ENCODE measurements at places on chromosomes 1 and 21. TPM values are rescaled to one million over a fixed set of nuclear protein-coding genes. Genes with fewer than 3 reads are reported as not detected.
A peak's percentile ranks its signal among the peaks of the same experiment; 100 is the strongest.

DNA sequence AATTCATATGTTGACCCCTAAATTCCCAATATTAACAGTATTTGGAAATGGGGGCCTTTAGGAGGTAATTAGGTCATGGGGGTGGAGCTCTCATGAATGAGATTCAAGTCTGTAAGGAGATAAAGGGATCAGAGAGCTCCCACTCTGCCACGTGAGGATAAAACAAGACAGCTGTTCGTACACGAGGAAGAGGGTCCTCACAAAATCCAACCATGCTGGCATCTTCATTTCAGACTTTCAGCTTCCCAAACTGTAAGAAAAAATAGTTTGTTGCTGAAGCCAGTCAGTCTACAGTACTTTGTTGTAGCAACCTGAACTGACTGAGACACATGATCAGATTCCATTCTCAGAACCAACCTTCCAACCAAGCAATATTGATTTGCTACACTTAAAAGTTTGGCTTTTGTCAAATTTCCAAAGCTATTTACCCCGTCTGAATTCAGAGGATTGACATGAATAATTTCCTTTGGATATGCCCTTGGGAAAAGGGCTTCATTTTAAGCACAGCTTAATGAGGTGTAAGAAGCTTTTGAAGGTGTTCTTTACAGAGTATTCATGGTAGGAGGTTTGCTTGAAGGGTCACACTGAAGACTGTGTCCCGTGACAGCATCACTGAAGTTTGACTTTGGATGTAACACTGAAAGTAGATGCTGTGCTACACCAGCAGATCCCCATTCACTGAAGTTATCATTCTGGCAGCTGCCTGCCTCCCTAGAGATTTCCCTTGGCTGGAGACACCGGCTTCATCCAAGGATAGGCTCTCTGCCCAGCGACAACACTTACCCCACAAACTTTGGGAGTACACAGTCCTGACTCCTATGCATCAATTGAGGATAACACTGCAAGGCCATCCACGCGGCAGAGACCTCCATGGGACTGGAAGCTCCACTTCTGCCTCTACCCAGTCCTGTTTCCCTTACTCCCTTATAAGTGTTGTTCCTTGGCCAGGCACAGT lies 4.9 kb upstream of the OMA1 start:
- no peaks in the 10 kb centered on the region for H3K27me3 ChIP-seq
- H3K27ac ChIP-seq, result no peak overlapping the region
- no peak for DNase-seq

The SEMA6C gene
- 31.8 TPM for total RNA-seq

- H3K27me3 ChIP-seq, result no peaks in the 10 kb centered on the region
- no peak for DNase-seq
- peaks cover 2% of the 10 kb centered on the region for H3K4me1 ChIP-seq
- no peak overlapping the region for H3K27ac ChIP-seq
- no peaks in the 10 kb centered on the region for H3K36me3 ChIP-seq
These were observed 24.3 kb downstream of the STPG1 start for GRCh38 chr1:24389231-24389678.

GRCh38 chr1:170402476-170403311 lies 129.3 kb upstream of the GORAB start:
- no peaks in the 10 kb centered on the region for H3K36me3 ChIP-seq
- H3K27me3 ChIP-seq, result no peaks in the 10 kb centered on the region
- no peak overlapping the region for H3K4me3 ChIP-seq
- peak overlapping the region; percentile 1 for H3K27ac ChIP-seq

DNA sequence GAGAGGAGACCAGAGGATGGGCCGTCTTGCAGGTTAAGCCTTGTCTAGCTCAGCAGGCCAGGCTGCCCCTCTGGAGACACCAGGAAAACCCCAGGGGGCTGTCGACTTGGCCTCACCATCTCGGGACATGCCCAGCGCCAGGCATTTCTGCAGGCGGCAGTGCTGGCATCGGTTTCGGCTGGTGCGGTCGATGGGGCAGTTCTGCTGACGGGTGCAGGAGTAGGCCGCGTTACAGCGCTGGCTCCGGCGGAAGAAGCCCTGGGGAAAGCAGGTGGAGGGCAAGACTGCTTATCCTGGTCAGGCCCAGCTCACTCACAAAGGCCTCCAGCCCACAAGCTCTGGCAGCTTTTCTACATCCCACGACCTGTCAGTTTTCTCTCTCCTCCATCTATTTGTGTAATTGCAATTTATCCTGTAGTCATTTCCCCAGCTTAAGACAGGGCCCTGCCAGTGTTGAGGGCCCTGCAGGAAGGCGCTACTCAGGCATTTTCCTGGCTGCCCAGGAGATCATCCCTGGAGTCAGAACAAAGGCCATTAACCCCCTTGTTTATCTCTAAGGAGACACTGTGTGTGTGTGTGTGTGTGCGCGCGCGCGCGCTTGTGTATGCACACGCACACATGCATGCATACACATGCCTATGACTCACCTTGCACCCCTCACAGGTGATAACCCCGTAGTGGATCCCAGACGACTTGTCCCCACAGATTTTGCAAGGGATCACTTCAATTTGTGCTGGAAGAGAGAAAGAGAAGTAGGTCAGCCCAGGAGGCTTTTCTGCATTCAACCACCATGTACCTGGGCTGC lies 11.5 kb upstream of the LINGO4 start:
- no peaks in the 10 kb centered on the region for H3K36me3 ChIP-seq
- H3K4me3 ChIP-seq, result no peak overlapping the region
- no peak overlapping the region for H3K27ac ChIP-seq
- no peaks in the 10 kb centered on the region for H3K27me3 ChIP-seq

- H3K4me1 ChIP-seq, result no peaks in the 10 kb centered on the region
- no peaks in the 10 kb centered on the region for H3K36me3 ChIP-seq
- H3K27me3 ChIP-seq, result no peaks in the 10 kb centered on the region
- no peak for DNase-seq
- H3K4me3 ChIP-seq, result no peak overlapping the region
These were observed 14.5 kb upstream of the C1orf141 start for GRCh38 chr1:67149179-67149770.

- H3K4me1 ChIP-seq, result no peaks in the 10 kb centered on the region
- H3K27ac ChIP-seq, result peak overlapping the region; percentile 46
- peaks cover 80% of the 10 kb centered on the region for H3K36me3 ChIP-seq
- H3K4me3 ChIP-seq, result no peak overlapping the region
These were observed 44.3 kb downstream of the NID1 start for GRCh38 chr1:236020359-236021219.

The LEFTY2 gene
- 2.6 TPM for total RNA-seq

The SLC9C2 gene
- total RNA-seq, result not detected
